ENCODE measurements at places on chromosomes 1 and 21.

DNA sequence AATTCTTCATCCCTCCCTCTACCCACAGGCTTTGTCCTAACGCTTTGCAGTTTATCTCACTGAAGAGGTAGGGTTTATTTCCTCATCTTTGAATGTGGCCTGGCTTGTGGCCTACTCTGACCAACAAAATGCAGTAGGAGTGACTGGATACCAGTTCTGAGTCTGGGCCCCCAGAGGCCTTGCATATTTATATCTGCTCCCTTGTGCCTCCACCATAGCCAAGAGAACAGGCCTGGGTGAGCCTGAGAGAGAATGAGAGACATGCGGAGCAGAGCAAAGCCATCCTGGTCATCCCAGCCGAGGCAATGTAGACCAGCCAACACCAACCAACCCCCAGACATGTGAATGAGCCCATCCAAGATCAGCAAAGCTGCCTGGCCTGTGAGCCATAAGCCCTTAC lies 30.3 kb downstream of the SMIM12 start:
- no peak for DNase-seq

- DNase-seq, result no peak
These were observed 81.8 kb upstream of the KLHDC7A start for GRCh38 chr1:18398791-18399530.

DNA sequence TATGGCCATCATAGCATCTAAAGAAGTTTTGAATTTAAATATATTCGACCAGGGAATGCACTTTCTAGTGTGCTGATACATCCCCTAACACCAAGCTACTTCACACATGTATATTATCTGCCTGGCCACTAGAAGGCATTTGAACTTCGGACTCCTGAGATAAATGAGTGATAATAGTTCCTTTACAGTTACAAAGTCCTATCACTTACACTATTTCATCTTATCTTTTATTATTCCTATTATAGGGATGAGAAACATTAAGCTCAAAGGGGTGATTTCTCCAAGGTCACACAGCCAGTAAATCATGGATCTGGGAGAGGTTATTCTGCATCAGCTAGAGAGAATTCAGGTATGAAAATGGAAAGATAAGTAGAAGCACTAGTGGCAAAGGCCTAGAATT lies 40.3 kb downstream of the GPATCH2 start:
- no peak for DNase-seq

- DNase-seq, result no peak
These were observed 37.9 kb downstream of the CRB1 start for GRCh38 chr1:197305925-197306324.

- DNase-seq, result no peak
These were observed 186.7 kb downstream of the PRDM16 start for GRCh38 chr1:3255680-3256079.

DNA sequence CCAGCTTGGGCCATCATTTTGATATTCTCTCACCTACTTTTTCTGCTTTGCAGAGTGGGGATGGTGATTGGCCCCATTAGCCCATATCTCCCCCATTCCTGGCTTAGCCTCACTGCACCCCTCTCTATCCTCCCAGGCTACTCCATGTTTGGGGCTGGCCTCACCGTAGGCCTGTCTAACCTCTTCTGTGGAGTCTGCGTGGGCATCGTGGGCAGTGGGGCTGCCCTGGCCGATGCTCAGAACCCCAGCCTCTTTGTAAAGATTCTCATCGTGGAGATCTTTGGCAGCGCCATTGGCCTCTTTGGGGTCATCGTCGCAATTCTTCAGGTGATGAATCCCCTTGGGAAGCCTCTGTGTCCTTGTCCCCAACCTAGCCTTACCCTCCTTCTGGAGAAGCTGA lies 2.1 kb upstream of the B4GALT2 start:
- no peak for DNase-seq

DNA sequence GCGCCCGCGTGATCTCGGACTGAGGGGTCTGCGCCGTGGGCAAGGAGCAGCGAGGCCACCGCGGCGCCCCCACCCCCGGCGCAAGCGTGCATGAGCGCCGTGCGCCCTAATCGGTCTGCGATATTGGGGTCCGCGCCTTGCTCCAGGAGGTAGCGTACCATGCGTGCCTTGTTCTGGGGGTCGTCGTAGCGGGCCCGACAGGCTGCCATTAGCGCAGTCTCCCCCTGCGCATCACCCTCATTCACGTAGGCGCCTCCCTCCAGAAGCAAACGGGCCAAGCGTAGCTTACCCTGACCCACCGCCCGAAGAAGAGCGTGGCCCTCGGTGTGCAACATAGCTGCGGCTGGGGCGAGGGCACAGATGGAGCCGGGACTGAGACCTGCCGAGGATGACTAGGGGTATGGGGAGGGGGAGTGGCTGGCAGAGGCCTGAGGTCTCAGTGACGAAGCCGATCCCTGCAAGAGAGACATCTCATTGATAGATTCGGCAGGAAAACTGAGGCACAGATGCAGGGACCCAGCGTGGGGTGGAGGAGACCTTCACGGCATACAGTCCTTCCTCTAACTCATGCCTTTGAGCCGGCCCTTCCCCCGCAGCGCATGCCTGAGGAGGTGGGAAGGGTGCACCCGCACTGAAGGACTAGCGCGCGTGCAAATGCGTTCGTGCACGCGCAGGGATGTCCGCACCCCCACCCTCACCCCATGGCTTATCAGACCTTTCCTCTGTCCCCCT lies 2.8 kb downstream of the ANKRD34A start:
- DNase-seq, result no peak

DNA sequence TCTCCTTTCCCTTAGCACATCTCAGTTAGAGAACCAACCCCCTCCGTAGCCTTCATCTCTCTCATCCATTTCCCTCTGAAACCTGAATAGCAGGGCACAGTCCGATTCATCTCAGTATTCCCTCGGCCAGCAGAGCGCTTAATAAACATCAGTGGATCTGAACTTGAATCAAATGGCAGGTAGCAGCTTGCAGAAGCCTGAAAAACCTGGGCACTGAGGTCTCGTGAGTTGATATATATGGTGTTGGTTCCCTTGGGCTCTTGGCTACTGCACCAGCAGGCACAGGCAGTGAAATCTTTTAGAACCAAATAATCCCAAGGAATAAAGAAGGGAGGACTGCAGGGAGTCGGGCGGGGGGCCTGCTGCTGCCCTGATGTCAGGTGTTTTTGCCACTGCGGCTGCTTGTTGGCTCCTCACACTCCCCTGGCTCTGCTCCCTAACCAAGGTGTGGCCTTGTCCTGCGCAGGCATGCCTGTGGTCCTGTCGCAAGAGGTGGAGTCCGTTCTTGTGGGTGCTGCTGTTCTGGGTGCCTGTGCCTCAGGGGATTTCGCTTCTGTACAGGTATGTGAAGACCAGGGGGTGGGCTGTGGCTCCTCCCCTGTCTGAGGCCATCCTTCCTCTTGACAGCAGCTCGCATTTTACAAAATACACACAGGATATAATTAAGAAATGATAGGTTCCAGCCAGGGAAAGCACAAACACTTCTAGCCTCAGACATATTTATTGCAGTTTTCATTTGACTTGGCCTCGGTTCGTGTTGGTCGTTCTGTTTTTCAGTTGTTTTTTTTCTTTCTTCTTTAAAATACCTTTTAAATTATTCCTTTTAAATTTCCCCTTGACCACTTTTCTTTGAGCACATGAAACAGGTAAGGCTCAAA lies 140.9 kb upstream of the HOOK1 start:
- no peak for DNase-seq

- no peak for DNase-seq
These were observed 61.6 kb upstream of the SPAG17 start for GRCh38 chr1:118246646-118247045.

GRCh38 chr1:201113451-201114244 lies 1.4 kb upstream of the CACNA1S start:
- no peak for DNase-seq

DNA sequence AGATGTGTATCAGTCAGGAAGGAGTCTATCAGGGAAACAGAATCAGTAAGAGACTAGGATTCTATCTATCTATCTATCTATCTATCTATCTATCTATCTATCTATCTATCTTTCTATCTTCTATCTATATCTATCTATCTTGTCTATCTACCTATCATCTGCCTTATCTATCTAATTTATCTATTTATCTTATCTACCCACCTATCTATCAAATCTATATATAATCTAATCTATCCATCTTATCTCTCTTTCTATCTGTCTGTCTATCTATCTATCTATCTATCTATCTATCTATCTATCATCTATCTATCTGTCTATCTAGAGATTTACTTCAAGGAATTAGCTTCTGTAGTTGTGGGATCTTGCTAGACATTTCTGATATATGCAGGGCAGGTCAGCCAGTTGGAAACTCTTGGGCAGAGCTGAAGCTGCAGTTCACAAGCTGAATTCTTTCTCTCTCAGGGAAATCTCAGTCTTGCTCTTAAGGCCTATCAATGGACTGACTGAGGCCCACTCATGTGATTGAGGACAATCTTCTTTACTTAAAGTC lies 140.2 kb upstream of the JUN start:
- no peak for DNase-seq

GRCh38 chr1:226685196-226685820 lies 53.8 kb downstream of the ITPKB start:
- no peak for DNase-seq

- DNase-seq, result no peak
These were observed 603.5 kb upstream of the NEGR1 start for GRCh38 chr1:72885841-72886240.

- no peak for DNase-seq
These were observed 28.2 kb upstream of the DNAH14 start for GRCh38 chr1:224901087-224901810.

DNA sequence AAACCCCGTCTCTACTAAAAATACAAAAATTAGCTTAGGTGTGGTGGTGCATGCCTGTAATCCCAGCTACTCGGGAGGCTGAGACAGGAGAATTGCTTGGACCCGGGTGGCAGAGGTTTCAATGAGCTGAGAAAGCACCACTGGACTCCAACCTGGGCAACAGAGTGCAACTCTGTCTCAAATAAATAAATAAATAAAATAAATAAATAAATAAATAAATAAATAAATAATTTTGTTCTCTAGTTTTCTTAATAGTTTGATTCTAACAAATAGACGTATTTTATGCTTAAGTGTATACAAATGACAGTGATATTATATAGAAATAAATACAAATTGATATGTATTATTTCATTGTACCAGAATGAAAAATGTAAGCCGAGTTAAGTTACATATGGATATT lies 339.9 kb upstream of the OLFM3 start:
- DNase-seq, result no peak

- DNase-seq, result no peak
These were observed 437.8 kb downstream of the PTBP2 start for GRCh38 chr1:97159342-97159741.
